ENCODE measurements at places on chromosomes 2 and 18.

GRCh38 chr2:70922235-70923234 is 13.2 kb upstream of the ATP6V1B1 start:
- no peak for DNase-seq

DNA sequence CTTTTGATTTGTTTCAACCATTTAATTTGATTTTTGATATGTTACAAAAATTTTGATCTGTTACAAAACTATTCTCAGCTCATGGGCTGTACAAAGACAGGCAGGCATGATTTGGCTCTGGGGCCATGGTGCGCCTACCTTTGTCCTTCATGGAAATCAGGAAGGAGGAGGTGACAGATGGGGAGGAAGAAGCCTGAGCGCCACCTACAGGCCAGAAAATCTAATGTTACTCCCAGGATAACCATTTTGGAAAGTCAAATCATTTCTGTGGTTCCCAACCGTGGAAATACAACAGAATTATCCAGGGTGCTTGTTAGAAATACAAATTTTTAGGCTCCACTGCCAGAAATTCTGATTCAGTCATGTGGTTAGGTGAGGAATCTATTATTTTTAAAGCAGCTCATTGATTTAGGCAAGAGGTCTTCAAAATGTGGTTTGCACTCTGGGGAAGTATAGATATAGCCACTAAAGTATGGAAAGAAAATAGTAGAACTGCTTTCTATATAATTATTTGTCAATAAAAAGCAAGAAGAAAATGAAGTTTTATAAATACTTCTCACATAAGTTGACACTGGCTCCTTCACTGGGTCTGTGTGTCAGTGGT is 93.9 kb downstream of the EVA1A start:
- DNase-seq: peak; percentile 19

GRCh38 chr2:55431982-55432627 is 12.4 kb upstream of the CCDC88A start:
- DNase-seq: peak; percentile 3

DNA sequence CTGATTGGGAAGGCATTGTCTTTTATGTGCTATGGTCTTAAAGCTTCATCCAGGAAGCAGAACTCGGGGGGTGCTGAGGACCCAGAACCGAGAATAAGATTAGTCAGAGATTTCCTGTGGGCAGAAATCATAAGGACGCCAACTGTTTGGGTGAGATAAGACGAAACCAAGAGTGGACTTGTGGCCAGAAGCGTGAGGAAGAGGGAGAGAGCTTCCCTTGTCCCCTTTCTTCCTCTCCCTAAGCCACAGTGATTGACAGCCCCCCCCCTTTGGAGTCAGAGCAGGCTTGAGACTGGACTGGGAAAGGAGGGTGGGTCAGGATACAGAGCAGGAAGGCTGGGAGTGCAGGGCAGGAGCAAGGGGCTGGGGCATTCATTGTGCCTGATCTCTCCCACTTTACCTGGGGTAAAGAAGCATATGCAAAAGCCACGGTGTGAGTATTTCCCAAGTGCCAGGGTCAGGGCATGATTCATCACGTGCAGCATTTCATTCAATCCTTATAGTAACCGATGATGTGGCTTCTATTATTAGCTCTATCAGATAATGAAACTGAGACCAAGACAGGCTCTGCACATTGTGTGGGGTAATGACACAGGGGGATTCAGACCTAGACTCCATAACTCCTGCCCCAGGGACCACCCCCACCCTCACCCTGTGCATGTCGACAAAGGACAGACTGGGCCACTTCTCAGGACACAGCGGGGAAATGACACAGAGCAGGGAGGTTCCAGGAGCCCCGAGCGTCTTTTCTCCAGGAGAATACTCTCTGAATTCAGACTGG is 3.0 kb upstream of the IL1RN start:
- no peak for DNase-seq

- no peak for DNase-seq
Measured at GRCh38 chr2:71938108-71938507, 209.6 kb downstream of the CYP26B1 start.

GRCh38 chr2:236205867-236206645 is 37.9 kb upstream of the GBX2 start:
- DNase-seq: no peak

- no peak for DNase-seq
Measured at GRCh38 chr2:236862526-236862925, 223.2 kb upstream of the COPS8 start.

GRCh38 chr2:48620604-48621003 is 2.9 kb downstream of the GTF2A1L start:
- DNase-seq: no peak

DNA sequence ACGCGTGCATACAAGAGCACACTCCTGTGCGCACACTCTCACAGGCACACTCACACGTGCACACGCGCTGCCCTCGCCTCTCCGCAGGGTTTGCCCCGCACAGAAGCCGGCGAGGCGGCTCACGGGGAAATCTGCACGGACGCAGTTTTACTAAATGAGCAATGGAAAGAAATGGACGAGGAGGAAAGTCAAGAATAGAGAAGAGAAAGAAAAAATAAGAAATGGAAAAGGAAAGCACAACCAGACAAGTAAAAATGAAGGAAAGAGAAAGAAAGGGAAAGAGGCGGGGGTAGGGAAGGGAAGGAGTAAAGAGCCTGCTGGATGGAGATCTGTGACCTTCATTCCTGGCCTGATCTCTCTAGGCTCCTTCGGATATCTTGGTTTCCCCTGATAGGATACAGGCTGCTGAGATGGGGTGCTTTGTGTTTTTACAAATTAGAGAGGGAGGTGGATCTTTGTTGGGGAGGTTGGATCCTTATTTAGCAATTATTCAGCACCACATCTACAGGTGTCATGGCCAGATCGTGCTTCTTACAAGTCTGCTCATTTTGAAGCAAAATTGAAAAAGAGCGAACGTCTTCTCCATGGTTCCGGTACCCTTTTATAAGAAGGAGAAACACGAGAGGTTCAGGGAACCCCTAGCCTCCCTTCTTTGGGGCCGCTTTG is 693 bp upstream of the LRP2 start:
- DNase-seq: no peak

DNA sequence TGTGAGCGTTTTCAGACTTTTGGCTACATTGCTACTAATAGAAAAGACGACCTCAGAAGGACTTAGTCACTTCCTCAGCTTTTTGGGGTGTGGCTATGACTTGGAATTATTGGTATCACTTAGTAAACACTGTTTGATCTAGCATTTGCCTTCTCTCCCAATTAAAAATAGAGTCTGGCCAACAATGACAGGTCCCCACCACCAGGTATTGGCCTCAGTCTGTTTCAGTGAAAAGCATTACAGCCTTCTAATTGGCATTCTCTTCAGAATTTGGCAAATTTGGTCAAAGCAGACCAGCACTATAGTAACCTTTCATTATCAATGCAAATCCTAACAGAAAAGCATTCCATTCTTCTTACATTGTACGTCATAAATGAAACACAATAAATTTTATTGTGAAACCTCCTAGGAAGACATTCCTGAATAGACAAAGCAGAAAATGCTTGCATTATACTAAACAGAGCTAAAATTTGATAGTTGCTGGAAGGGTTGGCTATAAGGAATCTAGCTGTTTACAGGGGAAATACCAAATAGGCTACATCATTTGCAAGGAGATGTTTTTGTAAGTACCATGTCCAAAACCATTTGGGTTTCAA is 613.9 kb downstream of the IRS1 start:
- no peak for DNase-seq

DNA sequence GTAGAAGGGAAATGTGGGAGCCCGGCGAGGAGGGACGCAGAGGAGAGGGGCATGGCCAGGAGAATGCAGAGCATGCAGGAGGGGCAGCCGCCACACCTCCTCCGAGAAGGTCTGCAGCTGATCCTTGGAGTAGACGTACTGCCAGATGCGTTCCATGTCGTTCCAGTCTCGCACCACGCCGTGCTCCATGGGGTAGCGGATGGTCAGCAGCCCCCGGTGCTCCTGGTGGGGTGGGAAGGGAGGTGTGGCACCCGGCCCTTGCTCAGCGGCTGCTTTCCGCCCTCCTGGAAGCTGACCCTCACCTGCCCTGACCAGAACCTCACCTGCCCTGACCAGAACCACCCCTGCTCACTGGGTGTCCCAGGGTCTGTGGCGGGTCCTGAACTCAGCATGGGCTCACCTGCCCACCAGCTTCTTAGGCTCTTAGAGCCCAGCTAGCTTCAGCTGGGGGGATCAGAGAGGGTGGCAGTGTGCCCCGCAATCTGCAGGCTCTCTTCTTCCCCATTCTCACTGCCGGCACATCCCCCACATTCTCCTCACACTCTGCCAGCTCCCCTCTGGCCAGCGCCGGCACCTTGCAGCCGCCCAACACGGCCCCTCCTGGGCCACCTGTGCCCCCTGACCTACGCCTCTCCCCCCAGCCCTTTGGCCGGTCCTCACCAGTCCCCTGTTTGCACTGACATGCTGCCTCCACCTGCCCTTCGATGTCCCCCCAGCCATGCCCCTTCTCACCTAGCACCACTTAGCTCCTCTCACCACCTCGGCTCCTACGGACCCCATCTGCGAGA is 4.4 kb downstream of the ACTR1B start:
- DNase-seq: no peak

- DNase-seq: no peak
Measured at GRCh38 chr2:234388591-234388990, 108.3 kb downstream of the ARL4C start.

GRCh38 chr2:73141896-73142295 is 29.1 kb upstream of the RAB11FIP5 start:
- no peak for DNase-seq

- no peak for DNase-seq
Measured at GRCh38 chr2:161586517-161587167, 37.6 kb upstream of the SLC4A10 start.

DNA sequence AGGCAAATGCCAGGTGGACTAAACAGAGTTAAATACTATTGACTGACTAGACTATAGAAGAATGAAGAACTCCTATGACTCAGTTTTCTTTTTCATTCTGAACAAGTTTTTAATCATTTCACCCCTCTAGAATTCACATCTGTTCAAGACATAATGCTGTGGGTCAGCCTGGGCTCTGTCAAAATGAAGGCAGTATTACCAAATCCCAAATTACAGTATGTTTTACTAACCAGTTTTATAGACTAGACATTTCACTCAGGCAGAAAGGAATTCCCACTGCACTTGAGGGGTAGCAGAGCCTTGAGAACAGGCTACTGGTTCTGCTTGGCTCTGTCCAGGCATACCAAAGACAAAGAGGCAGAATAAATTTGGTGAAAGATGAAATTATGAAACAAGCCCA is 511.7 kb downstream of the EPHA4 start:
- DNase-seq: no peak

GRCh38 chr18:78517973-78518372 is 461.6 kb upstream of the SALL3 start:
- DNase-seq: no peak

DNA sequence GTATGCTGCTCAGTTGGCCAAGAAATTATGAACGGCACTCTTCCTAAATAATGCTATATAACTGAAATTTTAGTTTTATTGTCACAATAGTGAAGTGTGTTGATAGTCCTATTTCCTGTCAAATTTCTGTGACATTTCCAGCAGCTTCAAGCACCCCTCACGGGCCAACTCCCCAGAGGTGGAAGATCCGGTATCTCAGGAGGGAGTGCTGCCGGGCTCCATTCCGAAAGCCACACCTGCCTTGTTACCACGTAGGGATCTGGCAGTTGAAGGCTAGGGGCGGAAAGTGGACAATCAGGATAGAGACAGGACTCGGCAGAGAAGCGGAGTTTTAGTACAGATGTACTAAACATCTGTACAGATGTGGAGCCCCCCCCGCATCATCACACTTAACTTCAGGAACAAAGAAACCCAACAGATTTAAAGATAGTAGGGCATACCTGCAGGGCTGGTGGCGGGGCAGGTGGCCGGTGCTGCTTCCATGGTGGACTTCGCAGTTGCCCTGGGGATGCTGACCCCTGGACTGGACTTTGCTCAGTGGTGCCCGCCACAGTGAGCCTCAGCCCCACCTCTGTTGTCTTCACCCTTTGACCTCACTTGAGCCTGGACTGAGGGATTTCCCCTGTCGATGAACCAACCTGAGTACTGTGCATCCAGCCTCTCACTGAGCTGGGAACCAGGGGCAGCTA is 22.3 kb downstream of the ASAP2 start:
- no peak for DNase-seq

DNA sequence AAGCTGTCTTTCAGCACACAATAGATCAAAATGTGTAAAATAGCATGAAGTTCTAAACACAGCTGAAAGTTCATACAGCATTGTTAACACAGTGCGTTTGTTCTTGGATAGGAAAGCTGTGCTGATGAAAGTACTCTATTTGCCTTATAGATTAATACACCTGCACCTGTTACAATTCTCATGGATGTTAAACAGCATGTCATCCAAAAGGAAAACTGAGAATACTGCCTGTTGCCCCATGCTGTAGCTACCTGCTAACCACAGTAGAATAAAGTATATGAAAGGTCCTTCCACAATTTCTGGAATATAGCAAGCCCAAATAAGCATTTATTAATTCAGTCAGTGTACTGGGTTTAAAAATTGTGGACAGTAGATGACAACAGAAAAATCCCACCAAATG is 166.7 kb upstream of the DTNA start:
- no peak for DNase-seq

DNA sequence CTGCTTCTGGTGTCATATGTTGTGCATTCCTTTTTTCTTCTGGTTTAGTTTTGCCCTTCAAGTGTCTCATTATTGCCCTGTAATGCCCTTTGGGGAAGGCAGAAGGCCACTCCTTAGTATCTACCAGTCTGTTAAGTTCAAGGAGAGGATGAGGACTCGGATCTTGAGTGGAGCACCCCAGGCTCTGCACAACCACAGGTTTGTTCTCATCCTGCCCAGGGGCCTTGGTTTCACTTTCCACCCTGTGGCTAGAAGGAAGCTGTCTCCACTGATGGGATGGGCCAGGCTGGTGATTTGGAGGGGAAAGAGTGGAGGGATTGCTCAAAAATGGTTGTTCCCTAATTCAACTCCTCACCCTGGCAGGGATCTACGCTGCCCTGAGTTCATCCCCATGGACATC is 30.2 kb upstream of the RAB11FIP5 start:
- no peak for DNase-seq

- no peak for DNase-seq
Measured at GRCh38 chr2:207012461-207012860, 73.1 kb downstream of the CPO start.

DNA sequence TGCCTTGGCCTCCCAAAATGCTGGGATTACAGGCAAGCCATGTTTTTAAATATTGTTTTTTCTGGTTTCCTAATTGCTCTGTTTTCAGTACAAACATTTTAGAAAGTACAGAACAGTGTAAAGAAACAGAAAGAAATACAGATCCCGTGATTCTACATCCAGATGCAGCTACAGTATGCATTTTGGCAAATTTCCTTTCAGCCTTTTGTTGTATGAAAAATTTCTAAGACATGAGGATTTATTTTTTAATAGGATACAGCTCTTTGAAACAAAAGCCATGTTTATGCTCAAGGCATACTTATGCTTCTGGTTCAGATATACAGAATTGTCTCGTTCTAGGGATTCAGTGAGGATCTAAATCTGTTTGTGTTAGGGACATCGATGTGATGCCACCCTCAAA is 109.5 kb downstream of the MAP2 start:
- DNase-seq: no peak

DNA sequence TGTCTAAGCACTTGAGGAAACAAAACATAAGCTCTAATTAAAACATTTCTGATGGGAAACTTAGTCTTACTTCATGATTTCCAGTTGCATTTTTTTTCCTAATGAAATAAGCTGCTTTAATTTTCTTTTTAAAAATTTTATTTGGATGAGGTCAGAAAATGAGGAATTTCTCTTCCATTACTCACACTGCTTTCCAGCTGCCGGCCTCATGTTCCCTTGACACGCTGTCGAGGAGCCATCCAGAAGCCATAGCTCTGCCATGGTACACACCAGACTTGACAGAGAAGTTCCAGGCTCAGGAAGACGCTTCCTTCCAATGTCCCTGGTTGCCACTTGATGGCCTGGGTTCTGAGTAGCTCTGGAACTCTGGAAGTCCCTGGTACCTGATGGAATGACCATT is 12.1 kb upstream of the MAPRE2 start:
- no peak for DNase-seq
